CD4-positive, alpha-beta T cell treated with Interferon alpha-2 for 1 hour (primary cell): ENCODE measurements at places on chromosomes 5 and 9.

- DNase-seq = no peak
Observed at GRCh38 chr5:148387325-148387724, 3.6 kb downstream of the FBXO38 start.

GRCh38 chr5:71912021-71912420, 192.9 kb downstream of the CARTPT start:
- DNase-seq = no peak

GRCh38 chr9:8980496-8981013, 1181.0 kb upstream of the DMAC1 start:
- DNase-seq = no peak

GRCh38 chr5:6260846-6261245, 117.5 kb downstream of the MED10 start:
- DNase-seq = no peak

- DNase-seq = no peak
Observed at GRCh38 chr9:89719202-89719601, 114.4 kb downstream of the GADD45G start.

DNA sequence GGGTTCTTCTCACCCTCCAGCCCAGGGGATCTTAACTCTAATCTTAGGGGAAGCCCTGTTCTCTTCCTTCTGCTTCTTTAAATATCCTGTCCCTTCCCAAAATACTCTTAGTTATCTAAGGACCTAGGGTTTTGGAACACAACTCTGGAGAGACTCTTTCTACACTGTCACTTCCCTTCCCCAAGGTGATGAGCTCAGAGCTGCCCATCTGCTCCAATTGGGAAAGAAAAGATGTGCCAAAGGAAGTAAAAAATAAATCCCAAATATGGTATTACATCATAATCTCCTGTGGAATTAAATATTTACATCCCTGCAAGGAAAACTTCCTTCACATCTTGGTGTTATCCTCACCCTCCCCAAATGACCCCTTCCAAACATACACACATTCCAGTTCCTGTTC, 291.2 kb downstream of the EPB41L4A start:
- DNase-seq = no peak

DNA sequence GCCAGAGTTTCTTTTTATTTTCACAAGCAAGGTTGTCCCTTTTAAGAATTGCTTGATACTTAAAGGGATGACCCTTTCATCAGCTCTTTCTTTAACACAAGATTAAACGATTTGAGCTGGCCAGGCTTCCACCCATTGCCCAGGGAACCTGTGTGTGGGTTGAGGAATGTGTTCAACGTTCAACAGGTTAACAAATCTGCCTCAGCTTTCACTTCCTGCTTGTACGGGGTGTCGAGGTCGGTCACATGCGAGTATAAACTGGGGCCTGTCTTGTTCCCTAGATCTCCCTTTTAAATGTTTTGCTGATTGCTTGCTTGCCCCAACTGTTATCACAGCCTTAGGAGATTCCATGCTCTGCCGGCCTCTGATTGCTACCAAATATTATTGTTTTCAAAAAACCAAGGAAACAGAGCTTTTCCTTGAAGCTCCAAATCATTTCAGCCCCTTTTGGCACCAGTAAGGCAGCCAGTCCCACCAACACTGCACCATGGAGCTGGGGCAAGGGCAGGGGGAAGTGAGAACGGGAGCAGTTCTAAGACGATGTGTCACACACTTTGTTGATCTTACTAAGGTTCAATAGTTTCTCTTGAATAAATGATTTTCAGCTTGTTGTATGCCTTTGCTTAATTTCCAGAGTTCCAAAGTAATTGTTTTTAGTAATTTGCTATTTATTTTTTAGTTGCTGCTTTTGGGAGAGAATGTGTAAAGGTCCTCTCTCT, 10.7 kb upstream of the CLK4 start:
- DNase-seq = no peak

DNA sequence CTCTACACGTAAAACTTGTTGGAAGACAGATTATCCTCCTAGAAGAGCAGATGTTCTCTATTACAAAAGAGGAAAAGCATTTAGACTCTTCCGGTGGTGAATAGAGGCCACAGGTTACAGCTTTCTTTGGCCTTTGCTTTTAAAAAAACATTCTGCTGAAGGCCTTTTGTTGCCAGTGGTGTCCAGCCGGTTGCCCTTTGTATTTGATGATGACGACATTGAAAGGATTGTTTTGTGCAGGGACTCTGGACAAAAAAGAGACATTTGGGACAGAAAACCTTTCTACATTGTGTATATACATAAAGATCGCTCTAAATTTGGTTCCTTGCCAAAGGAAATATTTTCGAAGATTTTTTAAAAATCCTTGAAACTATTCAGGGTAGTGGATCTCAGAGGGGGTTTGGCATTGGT, 180.3 kb downstream of the C9orf152 start:
- DNase-seq = no peak

DNA sequence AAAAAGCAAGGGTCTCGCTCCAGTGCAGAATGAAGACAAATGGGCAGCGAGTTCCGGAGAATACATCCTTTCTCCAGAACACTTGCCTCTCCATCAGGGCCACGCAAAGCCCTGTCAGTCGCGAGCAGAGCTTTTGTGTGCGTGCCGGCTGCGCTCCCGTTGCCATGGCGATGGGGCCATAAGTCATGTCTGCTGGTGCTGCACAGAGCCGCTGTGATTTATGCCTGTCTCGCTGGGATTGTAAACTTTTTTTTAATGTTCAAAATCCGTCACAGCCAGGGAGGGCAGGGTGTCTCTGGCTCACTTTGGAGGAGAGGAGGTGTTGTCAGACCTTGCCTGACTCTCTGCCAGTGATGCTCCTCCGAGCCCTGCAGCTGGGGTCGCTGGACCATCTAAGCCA, 272.7 kb downstream of the TRIM32 start:
- no peak for DNase-seq

DNA sequence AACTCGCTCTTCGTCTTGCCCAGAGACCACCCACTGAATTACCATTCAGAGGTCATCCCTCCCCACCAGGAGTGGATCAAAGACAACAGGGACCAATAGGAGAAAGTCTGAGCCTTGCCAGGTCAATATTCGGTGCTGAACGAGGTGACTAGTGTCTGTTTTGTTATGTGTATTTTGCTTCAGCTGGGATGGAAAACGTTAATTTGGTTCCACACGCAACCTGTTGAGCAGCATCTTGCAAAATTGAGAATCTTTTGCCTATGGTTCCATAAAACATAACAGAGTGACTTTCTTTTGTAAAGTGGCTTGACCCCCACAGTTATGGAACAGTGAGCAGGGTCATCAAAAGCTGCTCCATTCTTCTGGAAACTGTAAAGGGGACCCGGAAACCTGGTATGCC, 168.4 kb downstream of the MSX2 start:
- no peak for DNase-seq

DNA sequence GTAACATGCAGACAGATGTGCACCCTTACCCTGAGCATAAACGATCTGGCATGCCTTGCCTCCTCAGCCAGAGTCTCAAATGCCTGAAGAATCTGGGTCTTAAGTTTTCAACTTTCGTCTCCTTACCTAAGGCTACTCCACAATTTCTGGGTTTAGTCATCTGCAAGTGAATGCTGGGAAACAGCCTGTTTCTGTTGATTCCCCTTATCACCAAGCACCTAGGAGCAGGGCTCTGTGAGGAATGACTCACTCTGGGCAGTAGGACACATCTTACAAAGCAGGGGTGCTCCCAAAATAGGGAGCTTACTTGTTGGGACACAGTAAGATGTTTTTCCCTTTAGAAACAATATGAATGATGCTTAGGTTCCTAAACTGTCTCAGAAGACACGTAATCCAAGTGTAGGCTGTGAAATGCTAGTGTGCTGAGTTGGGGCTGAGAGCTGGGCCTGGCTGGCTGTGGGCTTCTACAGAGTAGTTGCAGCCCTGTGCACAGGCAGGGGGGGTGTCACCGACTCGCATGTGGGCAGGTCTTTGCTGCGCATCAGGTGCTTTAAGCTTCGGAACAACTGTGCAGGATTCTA, 58.0 kb downstream of the DAP start:
- DNase-seq = no peak

GRCh38 chr5:157913575-157913974, 54.6 kb upstream of the CLINT1 start:
- DNase-seq = no peak

- DNase-seq = no peak
Observed at GRCh38 chr9:69965416-69966145, 78.1 kb upstream of the MAMDC2 start.

- DNase-seq = no peak
Observed at GRCh38 chr9:121597698-121598166, 53.7 kb upstream of the DAB2IP start.

- DNase-seq = no peak
Observed at GRCh38 chr9:35552376-35552775, 52.7 kb upstream of the TESK1 start.

DNA sequence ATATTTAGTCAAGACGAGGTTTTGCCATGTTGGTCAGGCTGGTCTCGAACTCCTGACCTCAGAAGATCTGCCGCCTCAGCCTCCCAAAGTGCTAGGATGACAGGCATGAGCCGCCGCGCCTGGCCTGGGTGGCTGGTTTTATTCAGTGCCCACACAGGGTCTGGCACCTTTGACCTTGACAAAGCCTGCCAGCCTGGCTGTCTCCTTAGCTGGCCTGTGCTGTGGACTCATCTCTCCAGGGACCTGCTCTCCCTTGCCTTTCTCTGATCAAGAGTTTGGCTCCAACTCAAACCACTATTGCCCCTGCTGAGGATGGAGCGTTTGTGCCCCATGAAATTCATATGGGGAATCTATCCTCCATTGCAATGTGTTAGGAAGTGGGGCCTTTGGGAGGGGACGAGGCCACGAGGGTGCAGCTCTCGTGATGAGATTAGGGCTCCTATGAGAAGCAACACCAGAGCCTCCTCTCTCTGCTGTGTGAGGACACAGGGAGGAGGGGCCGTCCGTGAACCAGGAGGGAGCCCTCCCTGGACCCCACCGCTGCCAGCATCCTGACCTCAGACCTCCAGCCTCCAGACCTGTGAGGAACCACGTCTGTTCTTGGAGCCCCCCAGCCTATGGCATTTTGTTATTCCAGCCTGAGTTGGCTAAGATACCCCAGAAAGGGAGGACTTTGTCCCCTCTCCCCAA, 45.0 kb downstream of the MRPL36 start:
- DNase-seq = no peak

GRCh38 chr9:92714787-92715487, 45.0 kb upstream of the IPPK start:
- DNase-seq = no peak

DNA sequence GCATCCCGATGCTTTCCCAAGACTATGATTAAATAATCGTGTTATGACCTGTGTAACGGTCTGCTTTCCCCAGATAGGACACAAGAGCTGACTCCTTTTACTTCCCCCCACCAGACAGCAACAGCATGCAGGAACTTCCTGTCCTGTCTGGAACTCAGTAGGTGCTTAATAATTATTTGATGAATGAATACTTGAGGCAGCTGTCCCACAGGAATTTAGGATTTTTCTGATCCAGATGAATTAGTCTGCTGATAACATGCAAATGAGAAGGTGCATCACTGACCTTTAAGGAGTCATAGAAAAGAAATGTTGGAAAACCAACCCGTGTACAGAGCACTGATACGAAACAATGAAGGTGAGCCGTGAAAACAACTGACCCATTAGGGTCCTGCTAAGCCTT, 12.2 kb downstream of the RNF130 start:
- no peak for DNase-seq

GRCh38 chr5:54217826-54218503, 92.4 kb downstream of the ARL15 start:
- DNase-seq = peak; percentile 50

DNA sequence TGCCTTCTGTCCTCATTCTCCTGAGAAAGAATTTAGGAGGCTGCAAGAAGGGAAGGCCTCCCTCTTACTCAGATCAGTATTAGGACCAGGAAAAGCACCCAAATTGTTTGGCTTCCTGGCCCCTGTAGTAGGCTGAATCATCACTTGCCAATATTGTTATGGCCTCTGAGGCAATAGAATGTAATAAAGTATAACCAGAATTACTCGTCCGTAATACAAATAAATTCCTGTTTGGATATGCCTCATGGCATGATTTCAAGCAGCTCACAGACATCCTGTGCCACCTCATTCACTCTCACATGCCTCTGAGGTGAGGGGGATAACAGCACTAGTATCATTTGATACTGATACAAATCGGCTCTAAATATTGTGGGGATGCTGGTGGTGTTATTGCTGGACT, 427.3 kb downstream of the ISL1 start:
- DNase-seq = no peak

GRCh38 chr5:111775224-111775623, 18.2 kb upstream of the NREP start:
- no peak for DNase-seq

DNA sequence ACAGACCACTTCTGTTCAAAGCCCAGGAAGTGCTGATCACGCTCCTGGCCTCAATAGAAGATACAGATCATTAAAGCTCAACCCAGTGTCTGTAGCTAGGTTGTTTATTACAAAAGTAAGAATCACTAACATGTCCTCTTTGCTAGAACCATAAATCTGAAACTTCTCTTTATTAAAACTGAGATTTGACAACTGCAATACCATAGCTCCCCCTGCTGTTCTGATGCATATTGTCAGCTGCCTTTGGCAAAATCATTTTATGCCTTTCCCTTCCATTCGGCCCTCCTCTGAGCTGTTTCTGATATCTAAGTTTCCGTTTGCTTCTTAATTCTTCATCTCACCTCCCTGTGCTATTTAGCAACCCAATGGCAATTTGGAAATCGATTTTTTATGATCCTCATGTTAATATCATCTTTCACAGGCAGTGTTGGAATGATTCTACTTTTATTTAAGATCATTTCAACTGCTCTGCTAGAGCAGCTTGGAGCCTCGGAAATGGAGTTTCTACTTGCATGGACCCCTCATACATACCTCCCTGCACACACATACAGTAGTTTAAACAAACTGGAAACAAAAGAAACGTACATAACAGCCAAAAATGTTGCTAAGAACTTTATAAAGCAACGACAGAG, 998.8 kb downstream of the MAT2B start:
- peak; percentile 12 for DNase-seq

DNA sequence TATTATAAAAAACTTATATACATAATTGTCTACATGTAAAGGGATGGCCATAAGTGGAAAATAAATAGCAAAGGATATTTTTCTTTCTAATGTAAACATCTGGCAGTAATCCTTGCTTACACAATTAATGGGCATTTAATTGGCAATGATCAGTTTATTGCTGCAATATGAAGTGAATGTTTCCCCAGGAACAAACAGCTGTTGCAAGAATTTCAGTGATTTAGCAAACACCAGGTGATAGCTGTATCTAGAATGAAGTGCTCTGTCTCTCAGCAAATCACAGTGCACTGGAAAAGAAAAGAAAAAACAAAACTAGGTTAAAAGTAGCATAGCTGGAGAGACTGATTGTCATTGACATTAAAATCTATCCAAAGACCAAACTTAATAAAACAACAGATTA, 594.5 kb upstream of the ARRDC3 start:
- no peak for DNase-seq
